Bladder microvascular endothelial cell (primary cell): ENCODE measurements at places on chromosomes 12 and 14. TPM values are rescaled to one million over a fixed set of nuclear protein-coding genes. Genes with fewer than 3 reads are reported as not detected.

The CTDSP2 gene
- total RNA-seq, result 47.6 and 99.0 TPM in 2 replicates

The TPI1 gene
- 873 and 896 TPM in 2 replicates for total RNA-seq

The DNAJC22 gene
- total RNA-seq, result 0.16 and 0.94 TPM in 2 replicates

The BHLHE41 gene
- 0.06 TPM in 1 of 2 replicates, not detected in the other for total RNA-seq

The FGF23 gene
- not detected in 2 replicates for total RNA-seq

The NYNRIN gene
- 7.3 and 13.8 TPM in 2 replicates for total RNA-seq

The ANP32D gene
- total RNA-seq, result not detected in 2 replicates

The STAC3 gene
- total RNA-seq, result 0.16 TPM in 1 of 2 replicates, not detected in the other

The POTEG gene
- not detected in 2 replicates for total RNA-seq

The TMEM63C gene
- 0.65 TPM in 1 of 2 replicates, not detected in the other for total RNA-seq

The A2M gene
- total RNA-seq, result 81.1 and 198 TPM in 2 replicates

The NEUROD4 gene
- not detected in 2 replicates for total RNA-seq

The TMEM121 gene
- 3.7 and 6.7 TPM in 2 replicates for total RNA-seq

The LBHD2 gene
- not detected in 2 replicates for total RNA-seq

The CAPZA3 gene
- not detected in 2 replicates for total RNA-seq

The MTRFR gene
- total RNA-seq, result 7.8 and 10.7 TPM in 2 replicates

The RERG gene
- total RNA-seq, result under 0.01 TPM in 1 of 2 replicates, not detected in the other

The RAPGEF3 gene
- 39.3 and 67.5 TPM in 2 replicates for total RNA-seq

The LRRC10 gene
- not detected in 2 replicates for total RNA-seq

The AKAP3 gene
- total RNA-seq, result 0.63 and 0.65 TPM in 2 replicates

The TMEM30B gene
- under 0.01 and 0.19 TPM in 2 replicates for total RNA-seq

The RAD9B gene
- 0.16 and 0.25 TPM in 2 replicates for total RNA-seq

The ZNF385A gene
- total RNA-seq, result 0.81 and 1.4 TPM in 2 replicates

The KLRK1 gene
- not detected in 2 replicates for total RNA-seq

The PFKM gene
- 51.6 and 65.0 TPM in 2 replicates for total RNA-seq

The BBS10 gene
- 7.4 and 14.1 TPM in 2 replicates for total RNA-seq

The KRT75 gene
- total RNA-seq, result not detected in 2 replicates

The NANOG gene
- total RNA-seq, result not detected in 2 replicates

The A2ML1 gene
- total RNA-seq, result 0.06 TPM in 1 of 2 replicates, not detected in the other
